ENCODE measurements at places on chromosomes 7 and 10. TPM values are rescaled to one million over a fixed set of nuclear protein-coding genes. Genes with fewer than 3 reads are reported as not detected.

Gene CRHR2
- not detected for polyA plus RNA-seq

Gene OR6B1
- not detected for polyA plus RNA-seq

- no peak for DNase-seq
Observed at GRCh38 chr10:85992324-85992723, 374.3 kb downstream of the GRID1 start.

DNA sequence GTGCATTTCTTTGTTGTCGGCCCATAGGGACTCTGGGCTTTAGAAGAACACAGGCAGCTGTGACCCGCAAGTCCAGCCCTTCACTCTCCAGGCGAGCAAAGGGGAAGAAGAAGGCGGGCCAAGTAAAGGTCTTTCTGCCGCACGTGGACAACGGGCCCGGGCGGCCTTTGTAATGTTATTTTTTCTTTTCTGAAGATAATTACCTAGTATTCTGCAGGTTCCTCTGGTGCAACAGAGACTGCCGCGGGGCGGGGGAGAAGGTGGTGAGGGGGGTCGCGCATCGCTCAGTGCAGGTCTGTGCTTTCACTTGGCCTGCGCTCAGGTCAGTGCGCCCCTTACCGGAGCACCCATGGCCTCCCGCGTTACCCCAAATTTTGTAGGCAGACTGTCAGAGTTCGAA lies 7.1 kb upstream of the TBX20 start:
- no peak for DNase-seq

- no peak for DNase-seq
Observed at GRCh38 chr10:59016043-59016442, 160.4 kb upstream of the PHYHIPL start.

DNA sequence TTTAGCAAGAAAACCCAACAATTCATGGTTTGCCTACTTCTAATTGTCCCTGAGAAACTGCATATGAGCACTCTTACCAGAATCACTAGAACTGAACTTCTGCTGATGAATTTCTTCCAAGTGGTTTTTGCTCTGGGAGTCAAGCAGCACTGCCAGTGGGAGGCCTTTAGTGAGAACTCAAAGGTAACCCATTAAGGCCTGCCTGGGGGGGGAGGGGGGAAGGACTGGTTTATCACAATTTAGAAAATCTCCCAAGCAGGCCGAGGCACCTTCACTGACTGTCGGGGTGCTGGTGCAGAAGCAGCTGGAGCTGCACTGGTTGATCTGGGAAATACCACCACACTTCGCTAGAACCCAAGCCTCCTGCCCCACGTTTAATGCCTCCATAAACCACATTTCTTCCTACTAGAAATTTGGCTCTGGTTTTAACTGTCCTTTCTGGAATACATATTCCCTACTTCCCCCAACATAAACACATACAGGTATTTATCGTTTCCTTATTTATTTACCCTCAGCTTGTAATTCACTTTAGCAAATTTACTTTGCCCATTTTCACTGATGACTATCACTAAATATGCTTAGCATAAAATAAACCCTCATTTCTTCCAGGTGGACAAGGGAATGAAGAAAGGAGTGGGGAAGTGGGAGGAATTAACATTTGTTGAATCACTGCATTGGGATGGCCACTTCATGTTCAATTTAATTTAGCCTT lies 14.2 kb downstream of the ANK3 start:
- no peak for DNase-seq

- no peak for DNase-seq
Observed at GRCh38 chr7:19293431-19293830, 148.2 kb upstream of the FERD3L start.

DNA sequence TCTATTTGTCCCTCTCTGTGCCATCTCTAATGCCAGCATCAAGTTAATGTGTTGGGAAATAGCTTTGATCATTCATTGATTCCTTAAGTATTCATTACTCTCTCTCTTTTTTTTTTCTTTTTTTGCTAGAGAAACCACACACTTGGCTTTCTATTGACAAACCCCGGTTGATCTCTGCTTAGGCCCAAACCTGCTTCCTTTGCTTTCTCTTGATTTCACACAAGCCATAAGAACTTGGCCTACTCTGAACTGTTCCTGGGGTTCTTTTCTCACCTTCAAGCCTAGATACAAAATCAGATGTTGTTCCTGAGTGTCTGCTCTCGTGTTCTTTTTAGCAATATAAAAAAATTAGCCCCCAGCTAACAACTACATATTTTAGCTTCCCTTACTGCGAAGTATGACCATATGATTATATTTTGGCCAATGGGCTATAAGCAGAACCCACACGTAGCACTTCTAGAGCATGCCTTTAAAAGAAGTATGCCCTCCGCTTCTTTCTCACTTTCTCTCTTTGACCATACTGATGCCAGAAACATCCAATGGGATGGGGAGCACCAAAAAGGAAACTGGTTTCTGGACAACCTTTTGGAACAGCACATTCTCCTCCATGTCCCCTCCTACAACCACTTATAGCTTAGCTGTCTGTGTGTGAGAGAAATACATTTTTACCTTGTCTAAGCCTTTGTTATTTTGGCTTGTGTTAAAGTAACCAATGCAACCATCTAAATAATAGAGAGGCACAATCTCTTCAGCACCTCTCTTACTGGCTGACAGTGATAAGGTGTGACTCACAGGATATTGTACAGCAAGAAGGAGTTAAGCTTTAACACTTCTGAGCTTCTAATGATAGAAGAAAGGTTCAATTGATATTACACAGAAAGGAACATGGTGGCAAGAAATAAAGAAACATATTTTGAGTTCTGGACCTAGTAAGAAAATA lies 96.6 kb upstream of the LRRN3 start:
- no peak for DNase-seq

GRCh38 chr7:30427296-30428070 lies 51.1 kb downstream of the NOD1 start:
- DNase-seq, result no peak

- no peak for DNase-seq
Observed at GRCh38 chr7:29278337-29279069, 83.9 kb downstream of the CHN2 start.
